ENCODE measurements at places on chromosomes 5 and 9. TPM values are rescaled to one million over a fixed set of nuclear protein-coding genes. Genes with fewer than 3 reads are reported as not detected.

- DNase-seq: peak; percentile 50
Observed at GRCh38 chr5:100479079-100479688, 56.0 kb upstream of the FAM174A start.

GRCh38 chr9:89797255-89797654 is 192.4 kb downstream of the GADD45G start:
- no peak for DNase-seq

DNA sequence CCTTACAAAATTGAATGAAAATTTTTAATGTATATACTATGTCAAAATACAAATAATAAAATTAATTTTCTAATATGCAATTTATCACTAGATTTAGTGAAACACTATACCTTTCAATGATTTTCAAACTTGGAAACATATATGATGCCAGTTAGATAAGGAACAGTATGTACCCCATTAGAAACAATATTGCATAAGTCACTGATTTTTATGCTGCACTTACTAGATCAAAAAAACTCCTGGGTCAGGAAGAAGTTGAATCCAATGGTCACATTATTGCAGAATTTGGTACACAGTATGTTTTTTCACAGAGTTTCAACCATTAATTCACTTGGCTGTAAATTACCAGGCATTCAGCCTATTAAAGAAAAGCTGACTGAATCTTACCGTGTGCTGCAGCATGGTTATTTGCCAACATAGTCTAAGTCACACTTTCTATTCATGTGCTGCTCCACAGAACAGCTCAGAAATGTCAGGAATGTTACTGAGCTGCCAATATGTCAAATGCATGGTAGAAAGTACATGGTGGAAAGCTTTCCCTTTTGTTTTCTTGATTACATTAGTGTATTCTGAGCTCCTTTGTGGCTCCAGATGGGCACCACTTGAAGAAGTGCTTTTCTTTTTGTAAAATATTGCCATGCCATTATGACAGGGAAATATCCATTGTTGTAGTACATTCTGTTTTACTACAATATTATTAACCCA is 9.9 kb upstream of the PRR16 start:
- peak; percentile 43 for DNase-seq

GRCh38 chr5:14190194-14191164 is 47.3 kb downstream of the TRIO start:
- DNase-seq: peak; percentile 60

DNA sequence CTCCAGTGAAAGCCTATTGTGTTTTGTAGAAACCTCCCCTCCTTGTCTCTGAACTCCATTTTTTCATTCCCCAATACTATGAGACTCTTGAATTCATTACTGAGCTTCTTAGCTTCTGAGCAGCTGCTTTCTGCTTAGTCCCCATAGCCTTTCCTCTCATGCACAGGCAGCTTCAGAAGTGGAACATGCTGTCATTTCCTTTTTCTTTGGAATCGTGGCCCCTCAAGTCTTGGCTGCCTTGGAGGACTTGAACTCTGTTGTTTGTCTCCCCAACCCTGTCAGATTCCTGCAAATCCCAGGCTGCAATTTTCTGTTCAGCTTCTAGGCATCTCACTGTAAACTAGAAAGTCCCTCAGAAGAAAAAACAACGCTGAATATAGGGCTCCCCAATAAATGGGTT is 268.5 kb downstream of the ARRDC3 start:
- DNase-seq: peak; percentile 70

The SAXO1 gene
- total RNA-seq: not detected

The MIGA2 gene
- total RNA-seq: 49.0 TPM

The LCN15 gene
- total RNA-seq: not detected

The NR2F1 gene
- 20.4 TPM for total RNA-seq

The POU5F2 gene
- 4.0 TPM for total RNA-seq

Measured in stomach (tissue), 19 donors.